ENCODE measurements at places on chromosomes 2 and 18.

- peak; percentile 56 for ATAC-seq
Measured at GRCh38 chr2:31429759-31430438, 15.4 kb upstream of the XDH start.

DNA sequence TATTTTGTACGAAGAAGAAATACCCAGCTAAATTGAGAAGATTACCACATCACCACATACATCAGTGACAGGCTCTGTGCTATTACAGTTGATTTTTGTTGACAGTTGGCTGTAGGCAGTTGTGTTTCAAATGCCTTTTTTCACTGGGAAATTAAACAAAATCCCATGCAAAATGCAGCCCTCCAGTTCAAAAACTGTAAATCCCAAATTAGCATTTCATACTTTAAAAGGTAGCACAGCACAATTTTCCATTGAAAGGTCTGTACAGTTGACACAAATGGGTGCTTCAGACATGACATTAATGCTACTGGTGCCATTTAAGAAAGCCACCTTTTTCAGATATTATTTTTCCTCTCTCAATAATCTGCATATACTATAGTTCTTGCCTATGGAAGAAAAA, 807.2 kb downstream of the BCL11A start:
- no peak for ATAC-seq

DNA sequence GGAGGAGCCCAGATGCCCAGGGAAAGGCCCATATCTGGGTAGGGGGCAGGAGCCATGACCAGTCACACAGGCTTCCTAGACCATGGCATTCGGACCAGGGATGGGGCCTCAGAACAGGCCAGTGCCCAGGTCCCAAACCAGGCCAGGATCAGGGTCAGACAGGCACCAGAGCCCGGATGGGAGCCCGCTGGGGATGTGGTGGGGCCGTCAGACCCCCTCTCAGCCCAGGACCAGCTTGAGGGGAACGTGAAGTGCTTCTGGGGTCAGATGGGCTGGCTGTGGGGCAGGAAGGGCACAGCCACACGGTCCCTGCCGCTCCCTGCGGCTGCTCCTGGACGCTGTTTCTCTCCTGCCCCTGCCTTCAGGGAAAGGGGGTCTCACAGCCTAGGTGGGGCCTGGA, 39.1 kb downstream of the SNED1 start:
- no peak for ATAC-seq

- ATAC-seq: peak; percentile 8
Measured at GRCh38 chr2:201419986-201420385, 31.3 kb downstream of the TRAK2 start.

DNA sequence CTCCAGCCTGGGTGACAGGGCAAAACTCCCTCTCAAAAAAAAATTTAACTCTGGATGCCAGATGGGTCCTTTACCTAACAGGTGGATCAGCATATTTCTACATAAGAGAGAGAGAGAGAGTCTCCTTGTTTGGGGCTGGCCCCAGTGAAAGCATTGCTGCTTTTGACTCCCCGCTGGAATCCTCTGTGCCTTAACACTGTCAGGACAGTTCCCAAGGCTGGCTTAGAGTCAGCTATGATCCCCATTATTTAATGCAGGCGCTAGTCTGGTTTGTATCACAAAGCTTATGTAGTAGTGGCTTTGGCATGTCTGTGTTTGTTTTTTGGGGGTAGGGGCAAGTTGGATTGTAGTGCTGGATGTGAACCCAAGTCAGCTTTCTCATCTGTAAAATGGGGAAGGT, 9.4 kb downstream of the INPP4A start:
- no peak for ATAC-seq

Data from activated CD4-positive, CD25-positive, alpha-beta regulatory T cell treated with anti-CD3 and anti-CD28 coated beads, Interleukin-2, amount 50 U/mL, for 24 hours (primary cell).